ENCODE measurements at places on chromosomes 5 and 9. TPM values are rescaled to one million over a fixed set of nuclear protein-coding genes. Genes with fewer than 3 reads are reported as not detected.

DNA sequence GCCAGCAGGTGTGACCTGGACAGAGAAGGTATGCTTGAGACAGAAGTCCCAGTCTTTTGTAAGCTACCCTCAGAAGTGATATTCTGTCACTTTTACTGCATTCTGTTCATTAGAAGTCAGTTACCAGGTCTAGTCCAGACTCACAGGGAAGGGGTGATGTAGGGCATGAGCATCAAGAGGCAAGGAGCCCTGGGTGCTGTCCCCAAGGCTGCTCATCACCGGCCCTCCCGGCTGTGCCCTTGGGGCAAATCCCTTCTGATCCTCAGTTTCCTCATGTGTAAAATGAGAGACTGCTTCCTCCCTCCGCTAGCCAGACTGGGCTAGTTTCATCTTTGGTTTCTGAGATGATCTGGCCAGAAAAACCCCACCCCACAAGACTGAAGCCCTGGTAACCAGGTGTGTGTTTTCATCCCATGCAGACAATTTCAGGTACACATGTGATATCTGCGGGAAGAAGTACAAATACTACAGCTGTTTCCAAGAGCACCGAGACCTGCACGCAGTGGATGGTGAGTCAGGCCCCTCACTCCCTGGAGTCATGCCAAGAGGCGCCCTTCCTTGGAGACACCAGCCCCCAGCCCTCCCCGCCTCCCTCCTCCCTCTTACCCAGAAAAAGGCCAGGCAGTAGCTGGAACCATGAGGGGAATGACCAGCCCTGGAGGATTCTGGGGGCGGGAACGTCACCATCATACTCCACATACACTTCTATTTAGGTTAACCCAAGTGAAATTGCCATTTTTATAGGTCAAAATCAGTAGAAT lies 71.0 kb downstream of the AMBP start:
- no peak overlapping the region for H3K4me3 ChIP-seq
- H3K27ac ChIP-seq, result no peak overlapping the region
- DNase-seq, result no peak
- peaks cover 5% of the 10 kb centered on the region for H3K27me3 ChIP-seq
- H3K36me3 ChIP-seq, result peaks cover 20% of the 10 kb centered on the region

GRCh38 chr5:74081126-74081525 lies 455.1 kb downstream of the ARHGEF28 start:
- no peak overlapping the region for H3K4me3 ChIP-seq
- H3K27ac ChIP-seq, result no peak overlapping the region
- H3K4me1 ChIP-seq, result peaks cover 6% of the 10 kb centered on the region
- peaks cover 4% of the 10 kb centered on the region for H3K36me3 ChIP-seq

DNA sequence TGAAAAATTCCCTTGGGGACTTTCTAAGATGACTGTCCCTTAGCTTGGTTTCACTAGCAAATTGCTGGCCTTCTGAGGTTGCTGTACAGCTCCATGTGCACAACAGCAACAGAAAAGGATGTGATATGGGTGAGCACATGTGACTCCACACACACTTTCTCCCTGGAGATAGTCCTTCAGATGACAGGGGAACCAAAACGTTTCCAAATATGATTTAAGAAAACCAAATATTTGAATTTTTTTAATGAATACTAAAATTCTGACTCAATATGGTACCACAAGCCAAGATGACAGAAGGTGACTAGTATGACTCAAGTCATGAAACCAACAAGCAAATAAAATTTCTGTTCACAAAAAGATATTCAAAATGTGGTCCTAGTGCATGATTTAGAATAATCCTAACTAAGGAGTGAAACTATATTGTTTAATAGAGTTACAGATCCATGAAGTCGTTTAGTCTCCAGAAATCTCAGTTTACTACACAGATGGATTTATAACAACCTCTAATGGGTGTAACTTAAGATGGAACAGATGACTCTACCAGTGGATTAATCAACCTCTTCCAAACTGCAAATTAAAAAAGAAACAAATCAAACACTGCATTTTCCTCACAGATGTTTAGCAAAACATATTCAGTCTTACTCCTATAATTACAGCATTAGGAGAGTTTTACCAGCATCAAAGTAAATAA lies 144.8 kb upstream of the PIK3R1 start:
- peak overlapping the region; percentile 23 for H3K4me3 ChIP-seq
- peaks cover 1% of the 10 kb centered on the region for H3K27me3 ChIP-seq
- DNase-seq, result no peak
- H3K27ac ChIP-seq, result peak overlapping the region; percentile 7
- peaks cover 62% of the 10 kb centered on the region for H3K4me1 ChIP-seq
- H3K36me3 ChIP-seq, result peaks cover 5% of the 10 kb centered on the region

Gene RPS23
- total RNA-seq, result 1,862 TPM

All from HFFc6 (cell line).